Activated T-helper 17 cell treated with anti-CD3 and anti-CD28 coated beads, Interleukin-2, amount 50 U/mL, for 72 hours (primary cell): ENCODE measurements at places on chromosomes 3 and 15. TPM values are rescaled to one million over a fixed set of nuclear protein-coding genes. Genes with fewer than 3 reads are reported as not detected.

The PPP1R14D gene
- total RNA-seq = not detected

The HRH1 gene
- 1.1 TPM for total RNA-seq

The LRRC31 gene
- not detected for total RNA-seq

The C3orf80 gene
- total RNA-seq = not detected

The SSUH2 gene
- total RNA-seq = not detected

The SNX33 gene
- total RNA-seq = 12.1 TPM

The CPLX3 gene
- 0.19 TPM for total RNA-seq

The TLNRD1 gene
- total RNA-seq = 19.1 TPM

The PTH1R gene
- not detected for total RNA-seq

The TCAIM gene
- total RNA-seq = 20.5 TPM

The RAB6B gene
- total RNA-seq = 3.1 TPM

The LRRC2 gene
- not detected for total RNA-seq

The SAMMSON gene
- total RNA-seq = not detected

The CNTN3 gene
- total RNA-seq = not detected

The ATP13A4 gene
- 3.3 TPM for total RNA-seq

The GRAMD2A gene
- 0.50 TPM for total RNA-seq

The SORD gene
- total RNA-seq = 15.6 TPM

The ARF4 gene
- 67.4 TPM for total RNA-seq

The ATP13A5 gene
- total RNA-seq = not detected

The SEMA3B gene
- total RNA-seq = 2.3 TPM

The ACAP2 gene
- total RNA-seq = 58.0 TPM

The CSPG4 gene
- not detected for total RNA-seq

The NDUFAF3 gene
- total RNA-seq = 40.6 TPM

The ZCWPW2 gene
- 0.22 TPM for total RNA-seq

The RPL35A gene
- 1,422 TPM for total RNA-seq

The DAZL gene
- 0.13 TPM for total RNA-seq

The ITIH1 gene
- not detected for total RNA-seq

The FANCD2OS gene
- not detected for total RNA-seq

The NOX5 gene
- not detected for total RNA-seq

The MLF1 gene
- 1.9 TPM for total RNA-seq

The STAC gene
- 0.30 TPM for total RNA-seq

The MST1 gene
- 8.4 TPM for total RNA-seq

The MRPS25 gene
- total RNA-seq = 43.7 TPM

The HYAL3 gene
- total RNA-seq = 12.2 TPM

The RGMA gene
- total RNA-seq = 0.15 TPM

The ENTPD3 gene
- not detected for total RNA-seq

The IL20RB gene
- total RNA-seq = 3.7 TPM

The RHCG gene
- total RNA-seq = not detected

The PSTPIP1 gene
- 137 TPM for total RNA-seq

The PLSCR2 gene
- not detected for total RNA-seq

The CAPN3 gene
- total RNA-seq = 4.6 TPM

The SPTSSB gene
- total RNA-seq = not detected

The DIS3L gene
- 14.6 TPM for total RNA-seq

The CGNL1 gene
- total RNA-seq = not detected

The LEKR1 gene
- total RNA-seq = 0.93 TPM

The PAQR9 gene
- total RNA-seq = not detected

The OR5K2 gene
- not detected for total RNA-seq

The BFSP2 gene
- 1.0 TPM for total RNA-seq

The KNG1 gene
- not detected for total RNA-seq

The SH3GL3 gene
- total RNA-seq = not detected

The CFAP91 gene
- total RNA-seq = 1.6 TPM

The CCDC71 gene
- total RNA-seq = 15.6 TPM

The PAK6 gene
- total RNA-seq = 1.4 TPM

The ADCY5 gene
- not detected for total RNA-seq
